Right ventricle myocardium superior (tissue), 1 donor: ENCODE measurements at places on chromosomes 3 and 15. TPM values are rescaled to one million over a fixed set of nuclear protein-coding genes. Genes with fewer than 3 reads are reported as not detected.

DNA sequence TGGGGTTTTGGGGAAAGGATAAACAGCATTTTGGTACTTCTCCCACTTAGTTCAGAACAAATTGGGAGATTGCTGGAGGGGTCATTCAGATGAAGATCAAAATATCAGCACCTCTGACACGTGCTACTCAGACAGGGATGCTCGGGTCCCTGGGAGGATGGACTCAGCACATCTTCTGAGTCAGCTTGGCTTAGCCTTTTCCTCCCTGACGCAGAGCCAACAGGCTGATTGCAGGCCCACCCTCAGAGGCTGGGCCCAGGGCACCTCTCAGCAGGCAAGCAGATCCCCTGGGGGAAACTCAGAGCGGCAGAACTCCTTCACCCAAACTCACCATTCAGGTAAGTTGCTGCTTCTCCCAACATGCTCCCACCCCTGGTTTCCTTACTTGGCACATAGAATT lies 304.9 kb downstream of the TLE3 start:
- no peak for DNase-seq

GRCh38 chr3:100005665-100006393 lies 108.5 kb downstream of the FILIP1L start:
- no peak for DNase-seq

GRCh38 chr3:109325657-109326056 lies 9.3 kb upstream of the DPPA2 start:
- no peak for DNase-seq

DNA sequence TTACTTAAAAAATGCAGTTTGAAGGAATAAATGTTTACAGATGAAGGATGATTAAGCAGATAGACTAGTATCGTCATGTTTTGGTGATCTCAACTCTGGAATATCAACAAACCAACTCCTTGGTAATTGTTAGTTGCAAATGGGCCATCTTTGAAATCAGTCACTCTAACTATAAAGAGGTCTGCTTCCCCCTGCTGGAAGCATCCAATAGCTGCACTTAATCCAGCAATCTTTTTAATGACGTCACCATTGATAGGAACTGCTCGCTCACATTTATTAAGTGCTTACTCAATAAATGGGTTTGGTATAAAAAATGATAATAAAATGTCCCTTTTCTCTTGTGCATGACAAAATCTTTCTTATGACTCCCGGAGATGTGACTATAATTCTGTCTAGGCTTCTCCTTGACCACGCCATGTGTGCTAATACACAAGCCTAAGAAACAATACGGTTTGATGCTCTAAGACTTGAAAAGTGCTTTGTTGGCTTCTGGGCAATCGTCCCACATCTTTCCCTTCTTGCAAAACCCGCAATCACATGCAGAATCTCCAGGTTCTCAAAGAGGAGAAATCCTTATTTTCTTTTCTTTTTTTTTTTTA lies 227.6 kb upstream of the POU1F1 start:
- no peak for DNase-seq

DNA sequence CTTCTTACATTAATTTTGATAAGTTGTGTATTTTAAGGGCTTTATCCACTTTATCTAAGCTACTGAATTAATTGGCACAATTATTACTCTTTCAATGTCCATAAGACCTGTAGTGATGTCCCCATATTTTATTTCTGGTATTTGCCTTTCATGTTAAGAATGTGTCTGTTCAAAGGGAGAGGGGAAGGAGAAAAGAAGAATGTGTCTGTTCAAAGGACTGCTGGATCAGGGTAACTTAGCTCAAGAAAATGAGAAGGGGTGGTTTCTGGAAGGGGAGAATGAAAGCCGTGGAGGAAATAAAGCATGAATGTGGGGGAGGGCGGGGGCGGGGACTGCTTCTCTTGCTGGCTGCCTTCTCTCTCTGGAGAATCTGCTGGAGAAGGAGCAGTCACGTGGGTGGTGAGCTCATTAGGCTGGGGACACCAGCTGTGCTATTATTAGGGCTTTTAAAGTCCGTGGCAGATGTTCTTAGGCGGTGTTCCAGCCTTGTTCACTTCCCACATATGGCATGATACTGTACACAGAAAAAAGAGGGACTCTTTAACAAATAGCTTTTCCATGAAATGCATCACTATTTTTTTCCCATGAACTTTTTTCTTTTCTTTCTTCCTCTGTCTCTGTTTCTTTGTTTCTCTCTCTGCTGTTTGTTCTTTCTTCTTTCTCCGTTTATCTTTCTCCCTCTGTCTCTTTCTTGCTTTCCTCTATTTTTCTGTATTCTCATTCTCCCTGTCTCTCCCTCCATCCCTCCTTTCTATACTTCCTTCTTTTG lies 63.7 kb upstream of the ULK4 start:
- DNase-seq, result peak; percentile 91

GRCh38 chr15:33292717-33293307 lies 18.0 kb upstream of the RYR3 start:
- no peak for DNase-seq

DNA sequence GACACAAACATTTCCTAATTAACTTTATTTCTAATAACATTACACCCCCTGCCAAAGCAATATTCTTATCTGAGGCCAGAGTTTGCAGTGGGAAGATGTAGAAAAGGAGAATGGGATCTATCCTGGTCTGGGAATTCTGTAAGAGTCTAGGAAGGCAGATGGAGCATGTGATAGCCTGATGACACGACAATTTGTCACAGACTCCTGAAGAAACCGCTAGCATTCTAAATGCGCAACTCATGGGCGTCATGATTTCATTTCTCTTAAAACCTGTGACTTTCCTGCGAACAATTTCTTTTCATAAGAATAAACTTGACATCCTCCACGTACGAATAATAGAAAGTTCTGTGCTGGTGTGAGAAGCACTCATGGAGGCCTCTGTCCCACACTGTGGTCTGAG lies 72.9 kb upstream of the ATP10A start:
- DNase-seq, result no peak

GRCh38 chr15:85559530-85559929 lies 179.1 kb downstream of the AKAP13 start:
- no peak for DNase-seq

- DNase-seq, result no peak
These were observed 483.9 kb downstream of the RBMS3 start for GRCh38 chr3:29764603-29765254.

DNA sequence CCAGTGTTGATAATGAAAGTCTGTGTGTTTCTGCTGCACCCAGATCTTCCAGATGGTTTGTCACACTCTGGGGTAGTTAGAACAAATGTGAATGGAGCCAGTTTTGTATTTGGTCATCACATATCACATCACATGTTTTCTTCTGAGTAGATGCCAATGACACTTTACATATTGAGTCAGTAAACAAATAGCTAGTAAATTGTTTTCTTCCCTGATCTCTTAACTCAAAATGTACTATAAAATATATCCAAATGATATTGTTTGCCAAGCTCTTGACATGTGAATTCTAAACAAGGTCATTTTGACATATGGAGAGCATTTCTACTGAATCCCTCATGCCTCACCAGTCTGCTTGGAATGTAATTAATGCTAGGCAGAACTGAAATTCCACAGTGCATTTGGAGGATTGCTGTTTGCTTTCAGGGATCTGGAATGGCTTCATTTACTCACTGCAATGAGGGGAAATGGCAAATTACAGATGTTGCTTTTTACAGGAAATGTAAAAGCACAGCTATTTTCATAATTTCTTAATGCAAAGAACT lies 45.0 kb downstream of the PDHB start:
- DNase-seq, result no peak

DNA sequence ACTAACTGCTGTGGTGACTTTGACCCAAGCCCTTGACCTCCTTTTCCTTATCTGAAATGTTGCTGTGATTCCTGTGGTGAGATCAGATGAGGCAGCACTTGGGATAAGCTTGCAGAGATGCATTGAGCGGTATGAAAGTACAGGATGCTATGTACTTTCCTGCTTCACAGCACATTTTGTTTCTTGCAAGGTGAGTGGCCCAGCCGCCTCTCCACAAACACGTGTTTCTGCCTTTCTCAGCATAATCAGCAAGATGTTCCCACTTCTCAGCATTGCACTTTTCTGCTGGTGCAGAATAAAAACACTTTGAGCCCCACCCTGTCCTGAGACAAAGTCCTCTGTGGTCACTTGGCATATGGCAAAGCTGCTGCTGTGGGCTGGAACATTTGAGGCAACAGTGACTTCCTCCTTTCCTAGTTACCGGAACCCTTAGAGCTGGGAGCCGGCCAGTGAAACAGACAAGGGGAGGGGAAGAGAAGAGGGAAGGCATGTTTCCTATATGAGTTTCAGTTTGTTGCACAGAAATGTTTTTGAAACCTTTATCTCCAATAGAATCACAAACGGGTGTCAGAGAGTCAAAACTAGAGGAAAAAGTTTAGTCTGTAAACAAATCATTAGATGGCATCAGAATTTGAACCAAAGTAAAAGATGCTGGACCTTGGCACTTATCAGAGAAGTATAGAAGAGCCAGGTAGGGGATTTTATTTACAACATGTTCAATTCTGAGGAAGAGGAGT lies 5.0 kb downstream of the NUDT16 start:
- peak; percentile 80 for DNase-seq

DNA sequence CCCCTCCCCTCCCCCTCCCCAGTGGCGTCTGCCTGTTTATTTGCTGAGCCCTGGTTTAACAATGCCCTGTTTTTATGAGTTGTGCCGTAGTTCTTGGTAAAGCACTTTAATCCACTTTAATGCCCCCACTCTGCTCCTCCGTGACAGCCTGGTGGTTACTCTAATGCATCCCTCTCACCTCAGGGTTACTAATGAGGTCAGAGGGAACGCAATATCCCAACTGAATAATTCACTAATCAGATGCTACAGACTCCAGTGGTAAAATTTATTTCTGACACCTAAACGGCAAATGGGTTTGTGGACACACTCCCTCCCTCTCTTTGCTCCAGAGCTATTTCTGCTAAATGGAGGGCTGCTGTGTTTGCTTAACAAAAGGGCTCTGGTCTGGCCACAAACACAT lies 26.1 kb upstream of the NTRK3 start:
- DNase-seq, result no peak

DNA sequence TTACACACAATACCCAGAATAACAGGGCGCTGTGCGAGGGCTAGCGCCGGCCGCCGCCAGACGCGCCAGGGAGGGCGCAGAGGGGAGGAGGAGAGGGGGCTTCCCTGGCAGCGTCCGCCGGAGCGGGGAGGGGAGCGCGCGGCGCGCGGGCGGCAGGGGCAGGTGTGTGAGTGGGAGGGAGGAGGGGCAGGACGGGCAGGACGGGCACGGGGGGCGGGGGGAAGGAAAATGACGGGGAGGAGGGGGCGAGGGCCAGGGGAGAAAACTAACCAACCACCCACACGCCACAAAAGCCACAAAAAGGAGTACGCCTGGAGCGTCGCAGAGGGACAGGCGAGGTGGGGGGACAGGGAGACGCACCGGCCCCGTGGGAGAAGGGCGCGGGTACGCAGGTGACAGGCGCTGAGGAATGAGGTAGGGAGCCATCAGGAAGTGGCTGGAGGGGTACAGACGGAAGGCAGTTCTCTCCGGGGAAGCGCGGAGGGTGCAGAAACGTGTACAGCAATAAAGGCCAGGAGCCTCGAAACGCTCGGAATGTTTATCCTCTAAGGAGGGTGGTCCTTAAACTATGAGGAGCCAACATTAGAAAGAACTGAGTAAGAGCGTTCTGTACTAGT lies 610 bp upstream of the SATB1 start:
- peak; percentile 66 for DNase-seq

DNA sequence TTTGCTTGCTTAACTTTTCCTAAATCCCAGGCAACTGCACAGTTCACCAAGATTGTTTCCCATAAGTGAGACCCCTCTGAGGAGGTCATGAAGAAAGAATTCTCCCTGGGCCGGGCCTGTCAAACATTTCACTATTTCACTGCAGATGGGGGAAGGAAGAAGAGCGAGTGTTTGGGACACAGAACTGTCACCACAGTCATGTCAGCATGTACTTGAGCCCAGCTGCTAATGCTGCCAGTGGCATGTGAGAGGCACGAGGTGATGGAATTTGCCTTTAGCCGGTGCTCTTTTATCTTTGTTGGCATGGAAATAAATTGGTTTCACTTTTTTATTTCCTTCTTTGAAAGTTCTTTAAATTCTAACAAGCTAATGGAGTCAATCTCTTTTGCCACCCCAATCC lies 277.9 kb upstream of the GADL1 start:
- DNase-seq, result no peak

GRCh38 chr3:165522386-165522785 lies 314.8 kb downstream of the BCHE start:
- no peak for DNase-seq

DNA sequence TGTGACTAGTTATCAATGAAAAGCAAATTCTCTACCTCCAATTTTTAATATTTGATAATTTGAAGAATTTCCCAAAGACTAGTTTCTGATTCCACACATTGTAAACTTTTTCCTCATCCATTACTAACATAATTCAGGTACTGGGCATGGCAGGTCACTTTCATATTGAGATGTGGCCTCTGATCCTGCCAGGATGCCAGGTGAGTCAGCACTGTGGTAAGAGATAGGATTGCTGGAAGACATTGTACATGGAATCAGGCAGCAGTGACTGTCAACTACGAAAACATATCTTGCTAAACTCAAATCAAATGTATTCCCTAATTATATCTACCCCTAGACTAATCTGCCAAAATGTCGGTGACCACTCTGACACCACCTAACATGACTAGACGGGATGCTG lies 33.2 kb upstream of the POU1F1 start:
- no peak for DNase-seq

DNA sequence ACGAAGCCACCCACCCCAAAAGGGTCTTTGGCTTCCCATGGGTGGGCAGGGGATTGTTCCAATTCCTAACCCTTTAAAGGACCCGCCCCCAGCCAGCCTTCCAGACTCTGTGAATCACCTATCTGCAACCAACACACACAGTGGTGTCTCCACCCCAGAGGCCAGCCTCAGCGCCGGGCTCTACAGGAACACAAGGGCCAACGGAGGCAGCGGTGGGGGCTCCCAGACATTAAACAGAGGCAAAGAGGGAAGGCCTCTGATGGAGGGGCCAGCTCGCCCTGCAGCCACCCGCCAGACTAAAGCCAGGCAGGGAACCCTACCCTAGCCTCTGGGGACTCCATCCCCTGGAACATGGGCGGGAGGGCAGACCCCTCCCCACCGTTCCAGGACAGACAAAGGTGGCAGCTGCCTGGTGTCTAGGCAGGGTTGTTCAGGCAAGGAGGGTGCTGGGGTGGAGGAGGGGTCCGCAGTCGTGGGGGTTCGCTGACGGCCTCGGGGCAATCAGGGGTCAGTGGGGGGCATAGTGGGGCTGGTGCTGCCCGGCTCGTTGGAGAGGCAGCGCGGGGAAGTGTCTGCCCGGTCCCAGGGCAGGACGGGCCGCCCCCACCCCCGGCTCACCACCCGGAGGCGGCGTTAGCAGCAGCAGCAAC lies 448 bp downstream of the SHISA5 start:
- DNase-seq, result peak; percentile 69

TPRG1 gene
- 2.7 TPM for total RNA-seq

ERC2 gene
- 0.81 TPM for total RNA-seq

GPR149 gene
- not detected for total RNA-seq

RTP4 gene
- 0.70 TPM for total RNA-seq
